ENCODE measurements at places on chromosomes 6 and 20.

- DNase-seq: no peak
Measured at GRCh38 chr6:139475646-139476045, 101.2 kb upstream of the CITED2 start.

GRCh38 chr6:31203345-31203979, 33.0 kb upstream of the POU5F1 start:
- no peak for DNase-seq

GRCh38 chr6:17032590-17032987, 69.3 kb upstream of the STMND1 start:
- DNase-seq: no peak

DNA sequence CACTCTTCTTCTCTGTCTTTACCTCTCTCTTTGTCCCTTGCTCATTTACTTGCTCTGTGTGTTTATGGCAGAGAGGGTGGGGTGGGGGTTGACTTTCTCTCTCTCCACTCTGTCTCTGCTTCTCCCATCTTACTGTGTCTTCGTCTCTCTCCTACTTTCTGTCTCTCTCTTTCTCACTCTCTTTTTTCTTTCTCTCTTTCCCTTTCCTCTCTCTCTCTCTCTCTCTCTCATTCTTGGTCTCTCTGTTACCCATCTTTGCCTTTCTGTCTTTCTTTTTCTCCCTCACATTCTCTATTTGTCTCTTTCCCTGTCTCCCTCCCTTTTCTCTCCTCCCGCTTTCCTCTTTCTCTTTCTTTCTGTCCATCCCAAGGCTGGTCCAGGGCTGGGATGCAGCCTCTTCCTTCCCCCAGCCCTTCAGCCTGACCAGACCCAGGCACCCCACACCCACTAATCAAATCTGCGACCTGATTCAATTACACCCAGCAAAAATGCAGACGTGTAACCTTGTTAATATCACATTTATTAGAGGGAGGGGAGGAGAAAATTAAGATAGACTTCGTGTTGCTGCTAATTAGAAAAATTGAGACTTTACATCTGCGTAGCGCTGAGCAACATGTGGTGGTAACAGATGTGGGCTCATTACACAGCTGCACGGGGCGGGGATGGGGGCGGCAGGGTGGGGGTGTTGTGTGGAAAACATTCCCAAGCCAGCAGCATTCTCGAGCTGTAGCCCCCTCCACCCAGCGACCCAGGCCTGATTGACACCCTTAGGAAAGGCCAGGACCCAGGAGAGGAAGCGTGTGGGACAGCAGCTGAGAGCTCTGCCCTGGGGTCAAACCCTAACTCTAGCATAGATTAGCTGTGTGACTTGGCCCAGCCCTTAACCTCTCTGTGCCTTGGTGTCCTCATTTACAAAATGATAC, 124.9 kb upstream of the MAFB start:
- no peak for DNase-seq

GRCh38 chr6:10122164-10122563, 292.7 kb downstream of the TFAP2A start:
- DNase-seq: no peak

GRCh38 chr20:46312075-46312944, 4.0 kb upstream of the CDH22 start:
- DNase-seq: peak; percentile 64

GRCh38 chr6:31870385-31870921, 7.8 kb upstream of the NEU1 start:
- peak; percentile 19 for DNase-seq

DNA sequence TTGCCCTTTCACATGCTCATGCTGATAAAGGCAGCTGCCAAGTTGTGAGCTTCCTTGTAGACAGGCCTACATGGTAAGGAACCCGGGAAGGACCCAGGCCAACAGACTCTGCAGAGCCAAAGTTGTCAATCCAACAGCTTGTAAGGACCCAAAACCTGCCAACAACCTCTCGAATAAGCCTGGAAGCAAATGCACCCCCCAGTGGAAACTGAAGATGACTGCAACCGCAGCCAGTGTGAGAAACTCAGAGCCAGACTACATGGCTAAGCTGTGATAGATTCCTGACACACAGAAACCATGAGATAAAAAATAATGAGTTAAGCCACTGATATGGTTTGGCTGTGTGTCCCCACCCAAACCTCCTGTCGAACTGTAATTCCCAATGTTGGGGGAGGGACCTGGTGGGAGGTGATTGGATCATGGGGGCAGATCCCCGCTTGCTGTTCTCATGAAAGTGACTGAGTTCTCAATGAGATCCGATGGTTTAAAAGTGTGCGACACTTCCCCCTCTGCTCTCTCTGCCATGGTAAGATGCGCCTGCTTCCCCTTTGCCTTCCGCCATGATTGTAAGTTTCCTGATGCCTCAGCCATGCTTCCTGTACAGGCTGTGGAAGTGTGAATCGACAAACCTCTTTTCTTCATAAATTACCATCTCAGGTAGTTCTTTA, 18.8 kb upstream of the CLPSL2 start:
- DNase-seq: no peak

DNA sequence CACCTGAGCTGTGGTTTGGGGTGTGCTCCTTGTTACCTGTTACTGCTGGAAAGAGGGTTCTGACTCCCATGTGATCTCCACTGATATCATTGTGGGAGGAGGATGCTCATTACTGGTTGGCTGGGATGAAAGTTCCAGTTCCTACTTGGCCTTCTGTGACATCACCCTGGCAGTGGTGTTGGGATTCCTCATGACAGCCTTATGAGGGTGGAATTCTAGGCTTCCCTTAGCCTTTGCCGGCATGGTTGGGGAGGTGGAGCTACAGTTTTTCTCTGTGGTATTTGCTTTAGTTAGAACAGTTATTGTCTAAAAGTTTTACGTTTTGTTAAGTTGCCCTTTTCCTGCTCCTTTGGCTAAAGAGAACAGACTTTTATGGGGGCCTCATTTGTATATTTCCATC, 112.1 kb downstream of the AFG1L start:
- DNase-seq: no peak

DNA sequence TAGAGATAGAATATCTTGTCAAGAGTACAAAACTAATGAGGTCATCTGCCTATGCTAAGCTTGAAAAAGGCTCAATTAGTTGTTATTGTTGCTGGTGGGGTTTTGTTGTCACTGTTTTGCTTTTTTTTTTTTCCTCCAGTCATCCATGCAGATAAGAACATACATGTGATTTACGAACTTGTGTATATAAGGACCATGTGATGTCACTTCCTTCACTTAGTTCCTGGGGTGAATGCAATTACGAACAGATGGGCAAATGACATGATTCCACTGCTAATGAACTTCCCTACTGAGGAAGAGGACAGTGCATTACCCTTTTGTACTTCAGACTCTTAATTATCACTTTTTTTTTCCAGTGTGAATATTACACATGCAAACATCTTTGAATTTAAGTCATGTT, 1175.3 kb upstream of the GJE1 start:
- peak; percentile 63 for DNase-seq

Data from NCI-H524 (cell line).